SJSA1 (cell line): ENCODE measurements at places on chromosomes 16 and 17. TPM values are rescaled to one million over a fixed set of nuclear protein-coding genes. Genes with fewer than 3 reads are reported as not detected.

The RHOT1 gene
- 43.6 and 44.7 TPM in 2 replicates for total RNA-seq

The ANKRD11 gene
- total RNA-seq, result 48.0 and 55.6 TPM in 2 replicates

The TBC1D3 gene
- total RNA-seq, result not detected in 2 replicates

DNA sequence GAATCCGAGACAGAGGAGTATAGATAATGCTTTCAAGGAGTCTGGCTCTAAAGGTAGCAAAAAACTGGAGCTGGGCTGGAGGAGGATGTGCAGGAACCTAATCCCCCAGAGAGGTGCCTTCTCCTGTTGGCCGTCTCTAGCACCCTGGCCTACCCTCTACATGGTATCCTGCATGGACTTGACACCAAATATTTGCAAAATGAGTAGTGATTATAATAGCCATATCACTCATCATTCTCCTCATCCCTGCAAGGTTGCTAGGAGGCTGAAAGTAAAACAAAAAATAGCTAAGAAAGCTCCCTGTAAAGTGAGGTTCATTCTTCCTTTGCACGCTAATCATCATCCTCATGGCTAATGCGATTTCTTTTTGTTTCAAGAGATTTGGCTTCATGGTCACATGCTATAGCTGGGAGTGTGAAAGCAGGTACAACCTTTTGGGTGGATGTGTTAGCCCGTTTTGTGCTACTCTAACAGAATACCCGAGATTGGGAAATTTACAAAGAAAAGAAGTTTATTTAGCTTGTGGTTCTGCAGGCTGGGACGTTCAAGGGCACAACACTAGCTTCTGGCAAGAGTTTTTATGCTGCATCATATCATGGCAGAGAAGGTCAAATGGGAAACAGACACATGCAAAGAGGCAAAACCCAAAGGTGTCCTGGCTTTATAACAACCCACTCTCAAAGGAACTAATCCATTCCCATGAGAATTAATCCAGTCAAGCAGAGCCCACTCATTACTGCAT lies 27.1 kb upstream of the CIITA start:
- H3K36me3 ChIP-seq, result no peaks in the 10 kb centered on the region
- no peak overlapping the region for H3K27ac ChIP-seq
- H3K27me3 ChIP-seq, result 0 out of 2 replicates have a peak, but pooled peaks cover 4% of the 10 kb centered on the region
- H3K4me1 ChIP-seq, result no peaks in the 10 kb centered on the region
- no peak for DNase-seq
- H3K4me3 ChIP-seq, result no peak overlapping the region

GRCh38 chr16:30958175-30959079 lies 873 bp downstream of the SETD1A start:
- peak overlapping the region; percentile 96; the same call in 1 of the 2 replicates for H3K27ac ChIP-seq
- peak; percentile 68 for DNase-seq
- H3K4me1 ChIP-seq, result peaks cover 14% of the 10 kb centered on the region
- H3K4me3 ChIP-seq, result peak overlapping the region; percentile 96
- H3K36me3 ChIP-seq, result peaks cover 55% of the 10 kb centered on the region

GRCh38 chr16:56204816-56205215 lies 13.5 kb downstream of the GNAO1 start:
- no peaks in the 10 kb centered on the region for H3K27me3 ChIP-seq
- no peak for DNase-seq
- H3K27ac ChIP-seq, result no peak overlapping the region
- H3K4me3 ChIP-seq, result no peak overlapping the region

DNA sequence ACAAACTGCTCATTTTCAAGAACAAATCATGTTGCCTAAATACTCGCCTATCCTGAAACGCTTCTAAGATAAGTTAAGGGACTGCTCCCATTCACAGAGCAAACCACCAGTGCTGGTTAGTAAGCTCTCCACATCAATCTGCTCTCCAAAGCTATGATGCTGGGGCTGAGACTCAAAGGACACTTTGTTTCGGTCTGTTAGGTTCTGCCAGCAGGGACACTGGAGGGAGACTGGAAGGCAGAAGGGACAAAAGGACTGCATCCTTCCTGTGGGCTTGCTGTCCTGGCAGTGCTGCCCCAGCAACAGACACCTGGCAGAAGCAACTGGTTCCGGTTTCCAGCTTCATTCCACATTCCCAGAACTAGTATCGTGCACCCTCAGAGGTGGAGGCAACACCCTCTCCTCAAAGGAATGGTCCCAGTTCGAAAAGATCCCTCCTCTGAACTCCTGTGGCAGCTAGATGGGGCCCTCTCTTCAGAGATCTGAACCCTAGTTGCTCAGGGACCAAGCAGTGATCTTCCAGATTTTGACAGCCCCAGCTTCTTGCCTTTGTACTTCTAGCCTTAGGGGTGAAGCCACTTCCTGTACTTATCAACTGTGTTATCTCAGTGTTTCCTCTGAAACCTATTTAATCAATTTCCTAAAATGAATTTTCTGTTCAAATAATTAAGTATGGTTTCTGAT lies 73.4 kb upstream of the GSG1L start:
- peaks cover 92% of the 10 kb centered on the region for H3K36me3 ChIP-seq
- H3K4me1 ChIP-seq, result no peaks in the 10 kb centered on the region
- no peak overlapping the region for H3K4me3 ChIP-seq
- H3K27ac ChIP-seq, result no peak overlapping the region

DNA sequence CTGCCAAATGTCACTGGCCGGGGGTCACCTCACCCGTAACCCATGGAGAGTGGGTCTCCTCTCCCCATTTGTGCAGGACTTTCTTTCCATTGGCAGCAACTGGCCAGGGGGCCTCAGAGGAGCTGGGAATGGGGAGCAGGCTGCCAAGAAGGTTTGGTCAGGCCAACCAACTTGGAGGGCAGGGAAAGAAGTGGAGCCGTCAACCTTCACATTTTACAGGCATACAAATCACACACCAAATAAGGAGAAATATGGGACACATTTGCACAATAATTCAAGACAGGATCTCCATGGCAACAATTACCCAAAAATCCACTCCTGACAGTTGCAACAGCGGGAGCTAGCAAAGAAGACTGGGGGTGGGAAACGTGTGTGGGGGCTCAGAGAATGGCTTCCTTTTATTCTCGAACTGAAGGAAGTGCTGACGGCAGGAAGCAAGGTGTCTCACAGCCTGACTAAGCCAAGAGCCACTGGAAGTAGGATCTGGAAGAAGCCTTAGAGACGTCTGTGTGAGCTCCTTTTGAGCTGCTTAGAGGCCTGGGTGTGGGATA lies 20.9 kb downstream of the RPRML start:
- no peak overlapping the region for H3K27ac ChIP-seq
- H3K4me1 ChIP-seq, result peaks cover 15% of the 10 kb centered on the region
- no peaks in the 10 kb centered on the region for H3K27me3 ChIP-seq
- no peaks in the 10 kb centered on the region for H3K36me3 ChIP-seq
- no peak overlapping the region for H3K4me3 ChIP-seq

- no peaks in the 10 kb centered on the region for H3K36me3 ChIP-seq
- H3K27ac ChIP-seq, result no peak overlapping the region
- peaks cover 7% of the 10 kb centered on the region; the same call in 1 of the 2 replicates for H3K4me1 ChIP-seq
- no peak overlapping the region for H3K4me3 ChIP-seq
These were observed 455 bp downstream of the ATP1B2 start for GRCh38 chr17:7651097-7651664.

- no peak overlapping the region for H3K4me3 ChIP-seq
- no peak for DNase-seq
- H3K36me3 ChIP-seq, result no peaks in the 10 kb centered on the region
- H3K4me1 ChIP-seq, result peaks cover 43% of the 10 kb centered on the region
- H3K27ac ChIP-seq, result peak overlapping the region; percentile 74
- no peaks in the 10 kb centered on the region for H3K27me3 ChIP-seq
These were observed 23.2 kb upstream of the FASN start for GRCh38 chr17:82121246-82121645.

DNA sequence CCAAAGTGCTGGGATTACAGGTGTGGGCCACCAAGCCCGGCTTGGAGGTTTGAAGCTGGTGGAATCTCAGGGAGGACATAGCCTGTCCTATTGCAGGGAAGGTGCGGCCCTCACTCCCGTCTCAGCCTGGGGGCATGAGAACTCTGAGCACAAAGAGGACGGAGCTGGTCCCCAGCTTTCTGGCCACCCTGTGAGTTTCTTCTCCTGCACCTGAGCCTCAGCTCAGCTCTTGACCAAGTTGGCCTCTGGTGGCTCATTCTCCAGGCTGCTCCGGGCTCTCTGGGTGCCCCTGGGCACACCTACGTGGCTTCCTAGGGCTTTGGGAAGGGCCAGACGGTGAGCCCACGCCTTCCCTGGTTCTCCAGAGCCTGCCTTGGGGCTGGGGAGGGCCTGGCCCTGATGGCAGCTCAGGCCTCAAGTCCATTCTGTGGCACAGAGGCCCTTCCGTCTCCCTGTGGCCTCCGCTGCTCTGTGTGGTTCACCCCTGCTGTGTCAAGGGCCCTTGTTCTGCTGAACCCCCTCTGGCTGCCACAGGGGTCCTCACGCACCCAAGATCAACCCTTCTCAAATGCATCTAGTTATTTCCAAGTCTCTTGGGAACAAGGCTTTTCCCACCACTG lies 6.9 kb upstream of the FASN start:
- H3K27ac ChIP-seq, result no peak overlapping the region
- H3K4me3 ChIP-seq, result no peak overlapping the region
- no peak for DNase-seq
- no peaks in the 10 kb centered on the region for H3K27me3 ChIP-seq
- peaks cover 9% of the 10 kb centered on the region; the same call in 1 of the 2 replicates for H3K36me3 ChIP-seq

GRCh38 chr17:8413328-8413727 lies 15.7 kb upstream of the RNF222 start:
- H3K4me1 ChIP-seq, result peaks cover 11% of the 10 kb centered on the region
- no peak for DNase-seq
